Fibroblast of lung (primary cell): ENCODE measurements at places on chromosomes 1 and 21. TPM values are rescaled to one million over a fixed set of nuclear protein-coding genes. Genes with fewer than 3 reads are reported as not detected.

Gene DUSP23
- polyA plus RNA-seq, result 4.7 and 7.5 TPM in 2 replicates

Gene C1orf141
- polyA plus RNA-seq, result not detected in 2 replicates

Gene HHAT
- polyA plus RNA-seq, result 1.3 and 3.6 TPM in 2 replicates

Gene B4GALT2
- polyA plus RNA-seq, result 40.6 and 40.7 TPM in 2 replicates

Gene SHCBP1L
- polyA plus RNA-seq, result not detected in 2 replicates

DNA sequence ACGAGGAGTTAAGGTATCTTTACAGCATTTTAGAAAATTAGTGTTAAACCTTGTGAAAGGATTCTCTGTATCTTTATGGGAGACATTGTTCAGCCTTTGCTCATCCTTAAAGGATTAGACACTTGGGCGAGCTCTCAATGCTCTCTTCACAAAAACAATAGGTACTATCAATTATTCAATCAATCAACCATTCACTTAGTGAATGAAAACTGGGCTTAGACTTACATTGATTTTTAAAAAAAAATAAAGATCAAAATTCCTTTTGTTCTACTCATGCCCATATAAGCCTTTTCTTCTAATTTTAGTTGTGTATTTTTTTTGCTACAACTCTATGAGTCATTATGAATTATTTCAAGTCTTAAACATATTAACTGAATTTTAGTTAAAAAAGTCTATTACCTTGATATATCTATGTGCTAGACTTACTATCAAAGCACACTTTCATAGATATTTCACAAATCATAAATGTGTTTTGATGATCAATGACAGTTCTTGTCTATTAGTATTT lies 181.2 kb downstream of the DPYD start:
- H3K4me3 ChIP-seq, result no peak overlapping the region
- H3K36me3 ChIP-seq, result no peaks in the 10 kb centered on the region
- H3K27me3 ChIP-seq, result no peaks in the 10 kb centered on the region
- peak; percentile 33 for DNase-seq
- H3K27ac ChIP-seq, result no peak overlapping the region
- peaks cover 3% of the 10 kb centered on the region for H3K4me1 ChIP-seq

GRCh38 chr1:163697137-163697536 lies 375.4 kb downstream of the NUF2 start:
- no peak overlapping the region for H3K27ac ChIP-seq
- no peak for DNase-seq
- H3K4me1 ChIP-seq, result no peaks in the 10 kb centered on the region
- H3K36me3 ChIP-seq, result no peaks in the 10 kb centered on the region
- H3K27me3 ChIP-seq, result no peaks in the 10 kb centered on the region

GRCh38 chr1:239558991-239559390 lies 172.6 kb downstream of the CHRM3 start:
- no peaks in the 10 kb centered on the region for H3K36me3 ChIP-seq
- DNase-seq, result no peak
- no peaks in the 10 kb centered on the region for H3K4me1 ChIP-seq
- no peak overlapping the region for H3K4me3 ChIP-seq

DNA sequence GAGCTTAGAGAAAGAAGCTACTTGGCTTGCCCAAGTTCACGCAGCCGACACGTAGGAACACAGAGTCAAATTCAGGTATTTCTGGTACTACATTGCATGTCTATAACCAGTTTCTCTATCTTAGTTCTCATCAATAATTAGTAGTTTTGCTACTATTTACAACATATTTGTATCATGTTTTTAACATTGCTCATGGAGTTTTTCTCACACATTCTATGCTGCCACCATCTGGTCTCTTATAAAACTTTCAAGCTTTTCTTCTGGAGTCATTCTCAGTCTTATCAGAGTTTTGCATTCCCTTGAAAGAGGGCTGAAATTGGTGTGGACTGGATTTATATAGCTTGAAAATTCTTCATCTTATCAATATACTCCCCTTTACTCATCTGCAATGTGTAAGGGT lies 118.8 kb upstream of the PALMD start:
- peak; percentile 27 for DNase-seq
- no peaks in the 10 kb centered on the region for H3K4me1 ChIP-seq
- no peaks in the 10 kb centered on the region for H3K36me3 ChIP-seq
- no peak overlapping the region for H3K4me3 ChIP-seq

GRCh38 chr1:236686815-236687160 lies 489 bp downstream of the ACTN2 start:
- H3K4me3 ChIP-seq, result peak overlapping the region; percentile 46
- no peaks in the 10 kb centered on the region for H3K36me3 ChIP-seq
- peaks cover 5% of the 10 kb centered on the region for H3K4me1 ChIP-seq
- no peaks in the 10 kb centered on the region for H3K27me3 ChIP-seq
- DNase-seq, result no peak

- no peak overlapping the region for H3K4me3 ChIP-seq
- DNase-seq, result no peak
- H3K27me3 ChIP-seq, result no peaks in the 10 kb centered on the region
- H3K27ac ChIP-seq, result no peak overlapping the region
These were observed 161.7 kb upstream of the EDN2 start for GRCh38 chr1:41646186-41646585.

GRCh38 chr1:6373961-6374720 lies 19.4 kb downstream of the ACOT7 start:
- H3K4me1 ChIP-seq, result no peaks in the 10 kb centered on the region
- H3K36me3 ChIP-seq, result no peaks in the 10 kb centered on the region
- no peak overlapping the region for H3K27ac ChIP-seq

- H3K27me3 ChIP-seq, result no peaks in the 10 kb centered on the region
- peaks cover 5% of the 10 kb centered on the region for H3K36me3 ChIP-seq
- DNase-seq, result no peak
- no peak overlapping the region for H3K4me3 ChIP-seq
These were observed 6.8 kb downstream of the IER5 start for GRCh38 chr1:181095260-181095659.

DNA sequence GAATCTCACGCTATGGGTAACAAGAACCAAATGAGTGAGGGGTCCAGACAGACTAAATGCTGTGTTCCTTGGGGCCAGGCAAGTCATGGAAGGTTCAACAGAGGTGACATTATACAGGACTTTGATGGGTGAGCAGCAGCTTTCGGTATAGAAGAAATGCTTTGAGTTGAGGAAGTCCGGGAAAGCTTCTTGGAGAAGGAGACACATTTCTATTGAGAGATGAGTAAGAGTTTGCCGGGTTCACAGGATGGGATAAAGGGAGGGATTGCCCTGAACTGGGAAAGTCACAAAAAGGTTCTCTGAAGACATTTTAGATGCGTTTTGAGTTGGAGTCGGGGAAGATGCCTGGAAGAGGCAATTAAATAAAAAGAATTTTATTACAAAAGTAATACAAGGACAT lies 580 bp upstream of the AZIN2 start:
- no peaks in the 10 kb centered on the region for H3K27me3 ChIP-seq
- H3K36me3 ChIP-seq, result no peaks in the 10 kb centered on the region
- no peaks in the 10 kb centered on the region for H3K4me1 ChIP-seq

- no peaks in the 10 kb centered on the region for H3K36me3 ChIP-seq
- no peak overlapping the region for H3K27ac ChIP-seq
- no peak for DNase-seq
- peaks cover 15% of the 10 kb centered on the region for H3K27me3 ChIP-seq
- H3K4me3 ChIP-seq, result no peak overlapping the region
These were observed 39.9 kb upstream of the TENT5C start for GRCh38 chr1:117565745-117566455.

DNA sequence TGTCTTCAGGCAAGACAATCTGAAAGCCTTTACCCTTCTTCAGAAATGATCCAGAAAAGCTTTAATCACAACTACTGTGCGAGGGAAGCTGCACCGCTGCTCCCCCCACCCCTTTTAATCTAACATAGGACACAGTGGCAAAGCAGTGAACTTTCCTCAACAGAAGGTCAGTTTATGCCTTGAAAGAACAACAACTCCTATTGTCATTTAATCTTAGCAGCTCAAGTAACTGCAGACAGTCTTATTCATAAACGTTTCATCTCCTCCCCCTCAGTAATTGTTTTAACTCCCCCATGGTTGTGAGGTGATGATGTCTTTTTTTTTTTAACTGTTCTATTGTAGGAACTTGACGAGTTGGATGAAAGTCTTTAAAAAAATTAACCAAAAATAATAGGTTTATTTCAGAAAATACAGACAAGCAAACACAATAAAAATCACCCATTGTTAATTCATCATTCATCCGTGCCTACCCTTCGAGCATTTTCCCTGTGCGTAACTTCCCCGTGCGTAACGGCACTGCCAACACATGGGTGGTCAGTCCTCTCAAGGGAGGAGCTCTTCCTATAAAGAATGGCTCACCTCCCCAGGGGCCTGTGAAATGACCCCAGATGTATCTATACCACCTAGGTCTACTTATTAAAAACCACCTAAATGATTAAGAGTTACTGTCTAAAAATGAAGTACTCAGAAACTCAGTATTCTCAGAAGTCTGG lies 3.3 kb upstream of the ADAR start:
- no peak overlapping the region for H3K27ac ChIP-seq
- H3K27me3 ChIP-seq, result no peaks in the 10 kb centered on the region
- H3K36me3 ChIP-seq, result no peaks in the 10 kb centered on the region

GRCh38 chr1:10537082-10537766 lies 62.5 kb downstream of the PEX14 start:
- no peak overlapping the region for H3K27ac ChIP-seq
- no peaks in the 10 kb centered on the region for H3K27me3 ChIP-seq
- H3K36me3 ChIP-seq, result no peaks in the 10 kb centered on the region
- H3K4me1 ChIP-seq, result no peaks in the 10 kb centered on the region
- no peak for DNase-seq
- H3K4me3 ChIP-seq, result no peak overlapping the region
